Tibial nerve (tissue), 4 donors: ENCODE measurements at places on chromosomes 13 and 19. TPM values are rescaled to one million over a fixed set of nuclear protein-coding genes. Genes with fewer than 3 reads are reported as not detected.
A peak's percentile ranks its signal among the peaks of the same experiment; 100 is the strongest.

Gene COL5A3
- 41.3 TPM for total RNA-seq

Gene ADM5
- total RNA-seq: 4.3 TPM

Gene OR7A10
- not detected for total RNA-seq

DNA sequence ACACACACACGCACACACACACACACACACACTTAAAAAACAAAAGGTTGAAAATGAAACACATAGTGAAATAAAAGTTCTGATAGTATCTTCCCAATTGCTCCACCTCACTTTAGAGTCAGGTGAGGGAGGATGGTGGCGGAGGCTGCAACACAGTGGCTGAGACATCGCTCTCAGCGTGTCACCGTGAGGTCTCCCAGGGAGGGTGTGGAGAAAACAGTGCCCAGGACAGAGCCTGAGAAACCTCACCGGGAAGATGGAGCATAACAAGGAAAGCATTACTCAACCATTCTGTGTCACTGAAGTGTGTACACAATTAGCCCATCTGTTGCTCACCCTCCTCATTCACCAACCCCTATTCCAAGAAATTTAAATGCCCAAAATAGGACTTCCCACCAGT lies 111.4 kb upstream of the USP29 start:
- DNase-seq: no peak

DNA sequence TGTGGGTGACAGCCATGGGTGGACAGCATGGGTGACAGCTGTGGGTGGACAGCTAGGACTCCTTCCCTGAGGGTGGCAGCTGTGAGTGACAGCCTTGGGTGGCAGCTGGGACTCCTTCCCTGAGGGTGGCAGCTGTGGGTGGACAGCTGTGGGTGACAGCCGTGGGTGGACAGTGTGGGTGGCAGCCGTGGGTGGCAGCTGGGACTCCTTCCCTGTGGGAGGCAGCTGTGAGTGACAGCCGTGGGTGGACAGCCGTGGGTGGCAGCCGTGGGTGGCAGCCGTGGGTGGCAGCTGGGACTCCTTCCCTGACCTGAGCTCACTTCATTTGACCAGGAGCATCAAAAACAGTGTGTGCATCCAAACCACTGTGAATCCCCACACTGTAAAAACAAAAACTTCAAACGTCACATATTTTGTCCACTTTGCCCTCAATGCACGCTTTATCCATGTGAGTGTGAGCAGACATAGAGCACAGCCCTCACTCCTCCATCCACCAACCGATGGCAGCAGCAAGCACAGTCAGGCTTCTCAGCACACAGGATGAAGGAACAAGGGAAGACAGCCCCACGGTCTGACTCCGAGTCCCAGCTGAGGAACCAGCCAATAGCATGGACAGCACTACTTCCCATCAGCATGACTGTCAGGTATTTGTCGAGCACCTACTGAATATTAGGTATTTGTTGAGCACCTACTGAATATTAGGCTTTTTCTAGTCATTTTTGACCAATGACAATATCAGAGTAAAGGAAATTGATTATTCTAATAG lies 1.6 kb upstream of the CFAP97D2 start:
- DNase-seq: no peak

Gene HS6ST3
- total RNA-seq: 1.1 TPM

DNA sequence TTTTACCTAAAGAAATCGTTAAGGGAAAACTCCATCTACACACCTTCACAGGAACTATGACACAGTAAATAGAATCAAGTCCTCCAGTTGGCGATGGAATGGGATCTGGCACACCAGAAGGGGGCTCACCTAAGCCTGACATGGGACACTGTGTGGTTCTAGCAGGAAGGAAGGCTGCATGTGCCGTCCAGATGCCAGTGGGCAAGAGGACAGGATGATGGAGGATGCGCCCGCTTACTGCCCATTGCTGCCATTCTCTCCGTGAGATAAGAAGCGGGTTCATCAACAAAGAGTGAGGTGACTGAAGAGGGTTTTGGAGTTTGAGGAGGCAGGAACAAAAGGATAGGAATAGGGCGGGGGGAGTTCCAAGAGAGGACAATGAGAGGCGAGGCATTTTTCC lies 2.9 kb upstream of the CYP2F1 start:
- no peak for DNase-seq

GRCh38 chr13:104389691-104390090 lies 1323.5 kb upstream of the SLC10A2 start:
- no peak for DNase-seq

Gene NCAN
- not detected for total RNA-seq

- no peak for DNase-seq
Measured at GRCh38 chr19:13689085-13689484, 75.2 kb upstream of the MRI1 start.

Gene TMEM38A
- total RNA-seq: 3.3 TPM

DNA sequence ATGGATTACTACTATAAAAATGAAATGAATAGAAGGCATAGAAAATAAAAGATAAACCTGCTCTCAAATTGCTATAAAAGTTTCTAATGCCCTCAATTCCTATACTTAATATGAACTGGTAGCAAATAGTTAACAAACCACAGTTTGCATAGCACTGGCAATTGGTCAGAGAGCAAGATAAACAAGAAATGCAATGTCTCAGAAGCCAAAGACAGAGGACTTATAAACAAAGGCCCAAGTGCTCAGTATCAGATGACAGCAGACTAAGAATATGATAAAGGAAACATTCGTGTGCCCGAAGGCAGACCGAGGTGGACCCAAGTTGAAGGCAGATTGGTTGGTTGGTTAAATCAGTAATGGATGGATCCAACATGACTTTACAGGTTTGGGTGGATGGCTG lies 50.6 kb downstream of the IPO5 start:
- DNase-seq: no peak

Gene IFNL1
- not detected for total RNA-seq

DNA sequence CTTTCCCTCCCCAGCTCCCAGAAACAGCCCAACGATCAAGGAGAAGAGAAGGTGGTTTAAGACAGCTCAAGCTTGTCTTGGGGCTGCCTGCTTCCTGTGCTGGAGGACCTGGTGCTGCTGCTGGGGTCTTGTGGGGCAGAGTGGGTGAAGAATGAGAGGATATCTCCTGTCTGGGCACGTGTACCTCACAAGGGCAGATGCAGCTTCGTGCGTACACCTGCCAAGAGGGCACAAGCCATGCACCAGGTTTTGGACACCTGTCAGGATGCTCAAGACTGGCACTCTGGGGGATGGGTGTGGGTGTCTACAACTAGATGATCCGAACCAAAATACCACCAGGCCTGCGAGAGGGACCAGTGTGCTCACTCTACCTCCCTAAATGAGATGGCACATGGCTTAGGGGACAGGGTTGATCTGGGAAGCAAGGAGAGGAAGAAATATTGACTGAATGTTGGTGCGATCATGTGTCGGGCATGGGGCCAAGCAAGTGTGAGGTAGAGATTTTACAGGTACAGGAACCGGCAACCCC lies 2.2 kb downstream of the CBY2 start:
- DNase-seq: no peak

GRCh38 chr19:6699935-6700334 lies 20.5 kb downstream of the C3 start:
- no peak for DNase-seq

GRCh38 chr19:49987159-49987698 lies 26.3 kb upstream of the SIGLEC11 start:
- peak; percentile 91 for DNase-seq

Gene CERS1
- total RNA-seq: 14.1 TPM

DNA sequence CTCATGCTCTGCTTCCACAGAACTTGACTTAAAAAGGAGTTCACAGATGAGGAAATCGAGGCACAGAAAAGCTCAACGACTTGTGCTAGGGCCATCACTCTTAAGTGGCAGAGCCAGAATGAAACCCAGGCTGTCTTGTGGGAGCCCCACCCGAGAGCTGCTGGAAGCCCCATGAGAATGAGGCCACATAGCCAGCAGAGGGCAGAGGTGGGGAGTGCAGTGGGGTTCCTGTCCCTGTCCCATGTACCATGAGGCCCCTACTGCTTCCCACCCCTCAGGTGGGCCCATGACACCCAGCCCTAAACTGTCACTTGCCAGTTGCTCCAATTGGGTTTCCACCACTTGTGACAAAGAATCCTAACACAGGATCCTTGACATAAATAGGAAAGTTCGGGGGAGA lies 175.9 kb downstream of the IRS2 start:
- DNase-seq: peak; percentile 8

GRCh38 chr19:369256-369655 lies 24.7 kb upstream of the MIER2 start:
- DNase-seq: no peak

- DNase-seq: no peak
Measured at GRCh38 chr19:6292006-6292405, 12.2 kb upstream of the MLLT1 start.

DNA sequence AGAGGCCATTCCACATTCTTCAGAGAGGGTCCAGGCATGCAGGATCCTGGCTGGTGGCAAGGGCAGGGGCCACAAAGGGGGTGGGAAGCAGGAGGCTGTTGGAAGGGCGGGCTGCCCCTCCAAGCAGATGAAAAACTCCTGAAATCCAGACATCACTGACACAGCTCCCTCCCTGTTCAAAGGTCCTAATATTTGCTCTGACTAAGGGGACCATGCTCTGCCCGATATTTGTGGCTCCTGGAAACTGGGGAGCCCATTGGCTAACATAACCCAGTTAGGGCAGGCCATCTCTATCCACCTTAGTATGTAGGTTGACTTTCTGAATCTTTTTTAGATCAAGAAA lies 3.3 kb upstream of the CDX2 start:
- DNase-seq: no peak
